ENCODE measurements at places on chromosomes 12 and 14.

DNA sequence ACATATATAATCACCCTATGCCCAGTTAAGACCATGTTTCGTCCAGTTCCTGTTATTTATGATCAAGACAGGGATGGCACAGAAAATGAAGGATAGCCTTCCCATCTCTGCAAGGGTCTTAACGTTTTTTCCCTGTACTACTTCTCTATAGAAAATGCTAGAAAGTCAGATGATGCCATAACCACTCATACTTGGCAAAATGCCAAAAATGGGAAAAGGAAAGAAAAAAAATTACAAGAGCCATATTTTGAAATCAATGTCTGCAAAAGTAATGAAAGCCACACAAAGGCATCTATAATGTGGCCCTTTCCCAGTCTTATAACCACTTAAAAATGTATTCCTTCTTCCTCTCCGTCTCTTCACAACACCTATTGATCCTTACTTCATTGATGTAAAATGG, 1.8 kb upstream of the MYL6B start:
- DNase-seq = no peak

DNA sequence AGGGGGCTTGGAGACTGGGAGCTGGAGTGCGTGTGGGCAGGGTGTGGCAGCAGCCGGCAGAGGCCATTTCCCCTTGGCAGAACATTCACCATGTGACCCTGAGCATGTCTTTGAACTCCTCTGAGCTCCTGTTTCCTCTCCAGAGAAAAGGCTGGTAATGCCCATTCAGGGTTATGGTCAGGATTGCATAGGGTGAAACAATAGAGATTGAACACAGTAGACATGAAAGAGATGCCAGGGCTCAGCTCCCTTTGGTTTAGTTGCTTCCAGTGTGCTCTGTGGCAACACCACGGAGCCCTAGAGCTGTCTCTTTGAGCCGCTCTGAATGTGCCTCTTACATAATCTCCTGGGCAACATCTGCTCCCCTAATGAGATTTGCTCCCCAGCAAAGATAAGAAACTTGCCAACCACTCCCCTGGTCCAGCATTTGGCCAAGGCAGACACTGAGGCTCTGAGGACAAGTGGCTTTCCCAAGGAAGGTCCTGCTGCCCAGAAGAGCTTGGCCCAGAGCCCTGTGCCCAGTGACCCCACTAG, 4.6 kb downstream of the IFI27 start:
- no peak for DNase-seq

DNA sequence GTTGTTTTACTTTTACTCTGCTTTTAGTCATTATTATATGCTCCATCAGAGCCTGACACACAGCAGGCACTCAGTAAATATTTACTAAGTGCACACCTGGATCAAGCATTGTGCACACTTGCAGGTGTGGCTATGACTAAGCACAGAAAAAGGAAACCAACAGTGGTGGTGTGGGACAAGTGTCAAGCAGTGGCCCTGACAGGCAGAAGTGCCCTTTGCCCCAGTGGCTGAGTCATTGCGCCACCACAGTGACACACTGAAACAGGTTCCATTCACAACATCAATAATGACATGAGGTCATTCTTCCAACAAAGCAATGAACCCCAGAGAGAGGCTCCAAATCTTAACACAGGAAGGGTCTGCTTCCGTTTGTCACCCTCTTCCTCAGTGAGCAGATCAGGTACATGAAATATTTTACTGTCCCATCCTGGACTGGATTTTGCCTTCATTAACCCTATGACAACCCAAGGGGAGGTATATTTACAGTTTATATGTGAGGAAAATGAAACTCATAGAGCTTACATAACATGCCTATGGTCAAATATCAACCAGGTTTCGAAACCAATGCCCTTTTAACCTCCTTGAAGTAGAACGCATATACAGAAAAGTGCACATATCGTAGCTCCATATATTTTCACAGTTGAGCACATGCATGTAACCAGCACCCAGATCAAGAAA, 82.6 kb upstream of the GTF2A1 start:
- peak; percentile 21 for DNase-seq

DNA sequence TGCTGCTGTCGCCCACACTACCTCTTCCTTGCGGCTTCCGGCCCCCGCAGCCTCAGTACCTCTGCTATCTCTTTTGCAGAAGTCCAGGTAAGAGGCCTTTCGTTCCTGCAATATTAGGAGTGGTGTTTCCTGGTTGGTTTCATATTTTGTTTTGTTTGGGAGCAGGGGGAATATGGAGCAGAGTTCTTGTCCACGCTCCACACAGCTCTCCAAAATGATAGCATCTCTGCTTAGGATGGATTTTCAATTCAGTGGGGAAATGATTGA, 768 bp downstream of the OXA1L start:
- DNase-seq = no peak

DNA sequence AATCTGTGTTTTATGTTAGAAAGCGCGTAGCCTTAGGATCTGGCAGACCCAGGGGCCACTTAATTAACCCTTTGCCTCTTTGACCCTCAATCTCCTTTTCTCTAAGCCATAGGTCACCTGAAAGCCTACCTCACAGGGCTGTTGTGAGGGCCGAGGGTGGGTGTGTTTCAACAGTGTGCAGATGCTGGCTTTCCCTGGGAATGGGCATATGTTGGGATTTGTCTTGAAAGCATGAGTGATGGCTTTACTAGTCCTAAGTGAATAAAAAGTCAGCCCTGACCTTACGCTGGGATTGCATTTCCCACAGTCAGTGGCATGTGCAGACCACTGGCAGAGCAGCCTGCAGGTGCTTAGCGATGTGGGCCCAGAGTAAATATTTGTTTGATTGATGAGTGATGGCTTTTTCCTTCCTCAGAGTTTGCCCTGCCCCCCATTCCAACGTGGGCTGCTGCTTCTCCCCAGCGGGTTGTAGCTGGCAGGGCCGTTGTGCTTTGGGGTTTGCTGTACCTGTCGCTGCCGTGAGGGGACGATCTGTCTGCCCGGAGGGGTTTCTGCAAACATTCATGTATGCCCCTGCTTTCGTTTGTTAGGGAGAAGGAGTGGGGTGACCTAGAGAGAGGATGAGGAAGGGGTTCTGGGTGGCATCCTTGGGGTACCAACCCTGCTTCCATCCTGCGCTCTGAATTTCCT, 31.5 kb downstream of the MEG3 start:
- no peak for DNase-seq

DNA sequence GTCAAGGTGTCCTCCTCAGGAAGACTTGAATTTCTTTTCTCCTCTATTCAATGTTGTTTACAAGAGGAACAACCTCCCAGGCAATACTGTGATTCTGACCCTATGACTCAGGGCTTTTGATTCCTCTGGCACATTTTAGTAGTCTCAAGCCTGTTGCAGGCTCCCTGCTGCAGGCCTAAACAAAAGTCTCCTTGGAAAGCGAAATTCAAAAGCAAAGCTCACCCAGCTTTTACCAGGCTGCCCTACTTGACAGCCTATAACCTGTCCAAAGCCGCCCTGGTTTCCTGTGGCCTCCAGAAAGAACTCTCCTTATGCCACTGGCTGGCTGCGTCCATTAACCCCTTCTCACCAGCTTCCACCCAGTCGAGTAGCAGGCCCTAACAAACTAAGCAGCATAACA, 11.6 kb downstream of the FGD6 start:
- DNase-seq = no peak

- no peak for DNase-seq
Measured at GRCh38 chr14:48710133-48710532, 876.0 kb downstream of the RPS29 start.
